ENCODE measurements at places on chromosomes 3 and 15.

- DNase-seq: no peak
Measured at GRCh38 chr15:65791335-65792137, 557 bp downstream of the DENND4A start.

GRCh38 chr15:60047701-60048100 lies 43.6 kb downstream of the FOXB1 start:
- DNase-seq: no peak

- no peak for DNase-seq
Measured at GRCh38 chr3:39346785-39347585, 17.5 kb downstream of the CCR8 start.

DNA sequence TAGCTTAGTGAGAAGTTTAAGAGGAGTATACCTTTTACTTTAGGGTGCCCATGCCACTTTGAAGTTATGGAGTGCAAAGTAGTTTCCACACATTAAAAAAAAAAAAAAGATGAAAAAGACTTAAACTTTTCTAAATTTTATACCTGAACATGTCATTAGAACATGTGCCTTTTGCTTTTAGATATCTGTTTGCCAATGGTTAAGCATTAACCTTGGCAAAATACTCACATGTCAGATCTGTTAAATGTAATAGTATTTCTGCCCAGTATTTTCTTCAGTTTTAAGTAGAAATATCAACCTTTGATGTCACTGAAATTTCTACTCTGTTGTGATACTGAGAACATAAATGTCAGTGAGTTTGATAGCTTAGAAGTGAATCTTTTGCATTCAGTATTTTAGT lies 12.2 kb downstream of the ZFAND6 start:
- DNase-seq: no peak

- DNase-seq: no peak
Measured at GRCh38 chr15:49163678-49164077, 6.4 kb upstream of the GALK2 start.

DNA sequence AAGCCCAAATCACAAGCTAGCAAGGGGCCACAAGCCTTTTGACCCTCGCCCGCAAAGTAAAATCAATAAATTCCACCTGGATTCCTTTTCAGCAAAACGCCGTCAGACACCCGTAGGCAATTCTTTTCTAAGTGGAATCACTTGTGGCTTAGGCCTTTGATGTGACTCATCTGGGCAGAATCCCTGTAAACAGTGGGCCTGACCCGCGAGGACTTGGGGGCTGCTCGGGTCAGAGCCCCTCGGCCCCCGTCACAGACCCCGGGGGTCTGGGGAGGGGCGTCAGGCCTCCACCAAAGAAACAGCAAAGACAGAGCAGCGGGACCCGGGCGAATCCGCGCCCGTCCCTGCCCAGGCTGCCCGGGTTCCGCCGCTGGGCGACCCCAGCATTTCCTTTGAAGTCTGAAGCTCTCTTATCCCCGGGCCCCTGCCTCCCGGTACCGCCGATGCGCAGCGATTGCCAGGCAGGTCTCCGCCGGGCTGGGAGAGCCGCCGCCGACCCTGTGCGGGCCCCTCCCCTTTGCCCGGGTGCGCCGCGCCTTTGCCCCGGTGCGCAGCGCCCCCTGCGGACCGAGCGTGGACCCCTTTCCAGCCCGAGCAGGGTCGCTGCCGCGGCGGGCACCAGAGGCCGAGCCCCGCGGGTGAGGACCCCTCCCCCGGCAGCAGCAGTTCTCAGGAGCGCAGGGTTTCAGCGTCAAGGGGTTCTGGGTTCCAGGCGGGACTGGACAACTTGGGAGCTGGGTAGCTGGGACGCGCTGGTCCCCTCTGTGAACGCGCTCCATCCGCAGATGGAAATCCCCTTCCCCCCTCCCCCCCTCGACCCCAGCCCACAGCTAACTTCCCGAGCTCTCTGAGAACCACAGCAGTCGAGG lies 178.3 kb downstream of the UACA start:
- peak; percentile 42 for DNase-seq

- DNase-seq: no peak
Measured at GRCh38 chr15:45690581-45691260, 55.9 kb downstream of the SQOR start.

GRCh38 chr3:53694046-53694445 lies 152.2 kb downstream of the CHDH start:
- no peak for DNase-seq

DNA sequence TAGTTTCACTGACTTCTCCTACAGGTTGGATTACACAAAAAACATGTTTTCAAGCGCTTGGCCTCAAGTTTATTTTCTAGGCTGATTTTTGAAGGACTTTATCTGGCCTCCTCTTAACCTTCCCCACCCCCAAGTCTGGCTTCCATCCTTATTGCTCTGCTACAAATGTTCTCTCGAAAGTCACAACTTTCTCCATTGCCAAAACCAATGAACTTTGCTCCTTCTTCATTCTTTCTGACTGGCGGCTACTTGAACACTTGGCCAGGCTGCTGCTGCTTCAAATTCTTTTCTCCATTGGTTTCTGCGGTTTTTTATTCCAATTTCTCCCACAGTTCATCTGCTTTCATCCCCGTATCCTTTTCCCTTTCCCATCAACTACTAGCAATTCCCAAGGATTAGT lies 106.6 kb downstream of the TOP2B start:
- DNase-seq: no peak

- DNase-seq: no peak
Measured at GRCh38 chr15:80233581-80233980, 18.4 kb downstream of the CTXND1 start.

DNA sequence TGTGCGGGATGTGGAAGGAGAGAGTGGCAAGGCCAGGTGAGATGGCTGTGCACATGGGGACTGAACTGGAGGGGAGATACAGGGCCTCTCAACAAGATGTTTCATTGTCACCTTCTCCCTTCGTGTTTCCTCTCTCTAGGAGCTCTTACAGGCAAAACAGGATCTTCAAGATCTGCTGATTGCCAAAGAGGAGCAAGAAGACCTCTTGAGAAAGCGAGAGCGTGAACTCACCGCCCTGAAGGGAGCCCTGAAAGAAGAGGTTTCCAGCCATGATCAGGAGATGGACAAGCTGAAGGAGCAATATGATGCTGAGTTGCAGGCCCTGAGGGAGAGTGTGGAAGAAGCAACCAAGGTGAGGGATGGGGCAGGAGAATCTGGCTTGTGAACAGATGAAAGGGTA lies 85.2 kb downstream of the CGNL1 start:
- DNase-seq: no peak

- no peak for DNase-seq
Measured at GRCh38 chr15:61403884-61404283, 174.8 kb upstream of the RORA start.

DNA sequence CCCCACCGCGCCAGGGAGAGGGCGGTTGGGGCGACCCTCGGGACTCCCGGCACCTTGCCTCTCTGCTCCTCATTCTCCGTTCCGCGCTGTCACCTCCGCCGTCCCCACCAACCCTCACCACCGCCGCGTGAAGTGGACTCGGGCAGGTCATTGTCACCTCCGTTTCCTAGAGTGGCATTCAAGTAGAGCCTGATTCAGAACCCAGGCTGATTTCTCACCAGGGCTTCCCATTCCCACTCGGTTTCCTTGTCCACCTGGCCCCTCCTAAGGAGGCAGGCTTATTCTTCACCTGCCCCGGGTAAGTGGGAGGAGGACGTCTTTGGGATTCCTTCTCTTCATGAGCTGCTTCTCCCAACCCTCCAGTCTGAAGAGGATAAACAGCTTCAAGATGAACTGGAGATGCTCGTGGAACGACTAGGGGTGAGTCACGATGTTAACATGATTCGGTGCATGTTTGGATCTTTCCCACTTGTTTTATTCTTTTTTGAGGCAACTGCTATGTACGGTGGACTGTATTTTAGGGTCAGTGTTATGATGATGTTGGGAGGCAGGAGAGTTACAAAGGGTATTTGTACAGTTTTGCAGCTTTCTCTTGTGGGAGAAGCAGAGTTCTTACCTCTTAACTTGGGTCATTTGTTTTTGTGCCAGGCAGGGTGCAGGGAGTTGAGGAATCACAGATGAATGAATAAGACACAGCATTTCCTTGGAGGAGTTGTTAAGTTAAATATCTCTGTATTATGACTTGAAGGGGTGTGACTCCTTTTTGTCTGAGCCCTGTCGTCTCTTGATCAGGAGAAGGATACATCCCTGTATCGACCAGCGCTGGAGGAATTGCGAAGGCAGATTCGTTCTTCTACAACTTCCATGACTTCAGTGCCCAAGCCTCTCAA lies 692 bp downstream of the PSMD2 start:
- DNase-seq: no peak

DNA sequence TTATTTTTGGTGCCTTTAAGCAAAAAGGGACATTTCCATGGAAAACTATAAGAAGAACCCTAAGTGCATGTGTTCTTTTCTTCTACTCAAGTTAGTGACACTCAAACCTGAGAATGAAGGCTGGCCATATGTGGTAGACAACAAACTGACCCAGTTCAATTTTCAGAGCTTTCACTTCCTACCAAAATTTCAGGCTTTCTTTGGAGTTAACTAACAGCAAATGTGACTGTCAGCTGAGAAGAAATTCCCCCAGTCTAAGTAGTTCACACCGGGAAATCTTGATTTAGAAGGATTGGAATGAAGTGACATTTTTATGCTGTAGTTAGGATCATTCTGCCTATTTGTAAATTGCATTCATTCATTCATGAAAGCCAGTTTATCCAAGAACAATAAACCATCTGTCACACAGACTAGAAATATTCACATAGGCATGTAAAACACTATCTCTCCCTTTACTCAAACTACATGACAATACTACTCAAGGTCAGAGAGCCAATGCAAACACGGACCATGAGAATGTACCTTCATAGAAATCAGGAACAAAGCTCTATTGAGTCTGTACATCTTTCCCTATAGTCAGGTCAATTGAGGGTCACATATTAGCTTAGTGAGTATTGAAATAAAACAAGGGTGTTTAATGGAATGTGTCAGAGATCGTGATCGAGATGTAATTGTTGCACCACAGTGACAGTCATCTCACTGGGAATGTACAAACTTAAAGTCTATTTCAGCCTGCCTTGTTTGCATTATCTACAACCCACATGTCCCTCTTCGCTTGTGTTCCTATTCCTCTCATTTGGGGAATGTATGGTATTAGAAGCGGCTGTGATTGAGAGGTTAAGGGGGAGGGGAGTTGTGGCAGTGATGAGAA lies 113.8 kb upstream of the TGFBR2 start:
- no peak for DNase-seq

DNA sequence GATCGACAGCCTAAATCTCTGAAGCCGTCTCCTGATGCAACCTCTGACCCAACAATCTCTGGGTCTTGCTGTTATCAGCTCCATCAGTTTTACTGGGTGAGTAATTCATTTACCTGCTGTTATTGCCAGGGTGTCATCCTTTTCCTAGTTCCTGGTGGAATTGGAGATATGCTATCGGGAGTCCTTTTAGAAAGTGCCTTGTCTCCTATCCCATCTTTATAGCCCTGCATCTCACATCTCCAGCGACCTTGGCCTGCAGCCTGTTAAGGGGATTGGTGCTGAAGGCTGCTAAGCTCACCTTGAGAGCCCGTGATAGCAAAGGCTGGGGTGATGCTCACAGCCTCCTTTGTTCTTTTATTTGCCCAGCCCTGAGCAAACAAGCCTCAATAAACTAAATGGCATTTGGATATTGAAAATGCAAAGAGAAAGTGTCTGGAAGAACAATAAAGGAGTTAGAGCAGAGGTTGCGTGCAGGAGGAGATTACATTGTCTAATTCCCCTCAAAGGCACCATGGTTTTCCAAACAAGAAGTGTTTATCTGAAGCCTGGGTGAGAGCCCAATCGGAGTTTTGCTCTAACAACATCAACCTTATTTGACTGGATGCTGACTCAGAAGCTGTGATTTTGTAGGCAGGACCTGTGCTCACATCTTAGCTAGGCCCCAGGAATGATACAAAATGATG lies 101.8 kb downstream of the RPLP1 start:
- DNase-seq: no peak

- DNase-seq: no peak
Measured at GRCh38 chr15:43095243-43095642, 10.6 kb downstream of the UBR1 start.

DNA sequence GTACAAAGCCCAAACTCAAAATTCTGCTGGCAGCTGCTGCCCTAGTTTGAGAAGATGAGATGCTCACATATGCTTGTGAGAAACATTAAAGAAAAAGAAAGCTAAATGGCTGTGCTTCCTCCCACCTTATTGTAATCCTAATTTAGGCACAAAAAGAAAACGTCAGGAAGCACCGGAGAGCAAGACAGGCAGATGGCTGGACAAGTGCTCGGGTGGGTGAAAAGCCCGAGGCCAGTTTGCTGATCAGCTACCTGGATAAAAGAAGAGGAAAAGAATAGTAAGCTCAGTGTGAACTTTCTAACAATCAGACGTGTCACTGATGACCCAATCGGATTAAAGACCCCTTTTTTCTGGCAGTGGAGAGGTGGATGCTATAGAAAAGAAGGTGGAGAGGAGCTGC lies 368.0 kb upstream of the ATP10A start:
- DNase-seq: no peak

DNA sequence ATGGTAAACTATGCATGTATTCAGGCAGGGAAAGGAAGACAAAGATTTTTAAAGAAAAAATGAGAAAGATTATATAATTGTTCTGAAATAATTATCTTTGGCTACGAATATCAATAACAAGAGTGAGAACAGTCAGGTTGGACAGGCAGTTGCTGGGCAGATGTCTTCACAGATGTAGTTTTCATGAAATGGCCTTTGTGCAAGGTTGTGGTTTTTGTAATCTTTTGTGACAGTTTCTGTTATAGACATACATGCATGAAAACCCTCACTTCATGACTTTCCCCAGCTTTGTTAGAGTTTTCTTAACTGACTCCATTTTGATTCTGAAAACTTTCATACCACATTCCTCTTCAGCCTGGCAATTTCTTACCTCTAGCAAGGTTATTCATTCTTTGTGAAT lies 34.9 kb upstream of the SLC25A36 start:
- no peak for DNase-seq

- DNase-seq: no peak
Measured at GRCh38 chr3:178446059-178446458, 90.2 kb upstream of the KCNMB2 start.

GRCh38 chr3:183220828-183221227 lies 32.2 kb upstream of the B3GNT5 start:
- DNase-seq: no peak

- DNase-seq: no peak
Measured at GRCh38 chr3:42682301-42683070, 2.9 kb upstream of the KLHL40 start.

DNA sequence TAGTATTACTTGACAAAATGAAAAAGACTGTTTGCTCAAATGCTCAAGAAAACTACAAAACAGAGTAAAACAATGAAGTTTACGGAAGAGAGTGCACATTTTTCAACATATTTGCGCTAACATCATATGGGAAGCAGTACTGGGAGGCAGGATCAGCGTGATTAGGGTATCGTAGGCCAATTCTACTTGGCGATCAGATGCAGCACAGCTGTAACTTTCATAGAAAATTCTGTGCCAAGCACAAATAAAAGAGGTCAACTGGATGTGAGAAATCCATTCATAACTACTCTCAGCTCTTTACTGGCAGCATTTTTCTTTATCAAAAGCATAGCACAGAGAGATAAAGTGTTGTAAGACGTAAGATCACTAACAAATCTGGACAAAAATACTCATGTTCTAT lies 1196.3 kb upstream of the GBE1 start:
- DNase-seq: no peak

- no peak for DNase-seq
Measured at GRCh38 chr3:2420919-2421318, 322.3 kb downstream of the CNTN4 start.

- no peak for DNase-seq
Measured at GRCh38 chr15:38528294-38528693, 36.3 kb downstream of the RASGRP1 start.

- DNase-seq: no peak
Measured at GRCh38 chr15:73125219-73125618, 73.0 kb downstream of the NEO1 start.

- no peak for DNase-seq
Measured at GRCh38 chr3:60013241-60013640, 963.4 kb upstream of the CFAP20DC start.
